GM12891 (cell line): ENCODE measurements at places on chromosomes 2 and 18.
A peak's percentile ranks its signal among the peaks of the same experiment; 100 is the strongest.

GRCh38 chr2:172285010-172285621 is 142.3 kb upstream of the ITGA6 start:
- DNase-seq: no peak

DNA sequence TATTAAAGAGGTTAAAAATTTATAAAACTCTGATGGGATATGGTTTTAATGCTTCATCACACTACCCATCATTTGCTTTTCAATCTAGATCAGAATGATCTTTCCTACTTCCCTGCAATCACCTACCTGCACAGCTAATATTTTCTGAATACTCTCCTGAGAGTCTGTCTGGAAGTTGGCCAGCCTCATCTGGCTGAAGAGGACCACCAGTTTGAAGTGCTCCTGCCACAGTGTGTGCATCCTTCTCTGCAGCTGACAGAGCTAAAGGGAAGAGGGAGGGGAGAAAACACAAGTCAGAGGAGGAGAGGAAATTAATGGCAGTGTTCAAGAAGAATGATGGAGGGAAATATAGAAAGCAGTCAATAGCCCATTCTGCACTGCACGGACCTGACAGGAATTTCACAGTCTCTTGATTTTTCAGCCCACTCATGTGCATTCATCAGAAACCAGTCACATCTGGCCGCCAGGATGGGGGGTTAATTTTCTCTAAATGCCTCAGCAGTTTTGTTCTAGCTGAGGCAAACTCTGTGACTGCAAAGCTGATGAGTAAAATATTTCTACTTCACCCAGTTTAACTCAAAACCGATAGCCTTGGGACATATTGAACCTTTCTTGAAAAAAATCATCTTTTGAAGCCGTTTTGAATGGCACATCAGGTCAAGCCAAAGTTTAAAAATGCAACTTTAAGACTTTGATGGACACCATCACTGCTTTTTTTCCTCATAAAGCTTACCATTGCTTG is 201.8 kb upstream of the KLHL14 start:
- DNase-seq: no peak

DNA sequence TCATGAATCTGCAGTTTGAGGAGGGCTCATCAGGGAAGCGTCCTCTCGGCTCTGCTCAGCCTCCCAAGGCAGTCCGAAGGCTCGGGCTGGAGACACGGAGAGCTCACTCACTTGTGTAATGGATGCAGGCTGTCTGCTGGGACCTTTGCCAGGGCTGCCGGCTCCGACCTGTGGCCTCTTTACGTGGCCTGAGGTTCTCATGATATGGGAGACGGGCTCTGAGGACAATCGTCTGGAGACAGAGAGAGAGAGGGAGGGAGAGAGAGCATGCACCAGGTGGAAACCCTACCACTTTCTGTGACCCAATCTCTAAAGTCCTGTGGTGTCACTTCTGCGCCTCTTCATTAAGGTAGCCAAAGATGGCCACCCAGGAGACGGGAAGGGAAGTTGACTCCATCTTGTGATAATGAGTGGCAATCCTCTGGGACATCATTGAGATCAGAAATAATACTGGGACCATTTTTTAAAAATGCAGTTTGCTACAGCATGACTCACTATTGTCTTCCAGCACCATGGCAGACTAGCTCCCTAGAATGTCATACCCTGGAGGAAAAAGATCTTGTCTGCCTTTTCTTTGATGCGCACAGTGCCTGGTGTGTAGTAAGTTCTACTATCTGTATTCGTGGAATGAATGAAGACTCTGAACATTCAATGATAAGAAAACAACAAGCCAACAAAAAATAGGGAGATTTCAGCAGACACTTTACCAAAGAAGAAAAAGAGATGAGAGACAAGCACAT is 60.2 kb downstream of the CD8B2 start:
- DNase-seq: no peak

DNA sequence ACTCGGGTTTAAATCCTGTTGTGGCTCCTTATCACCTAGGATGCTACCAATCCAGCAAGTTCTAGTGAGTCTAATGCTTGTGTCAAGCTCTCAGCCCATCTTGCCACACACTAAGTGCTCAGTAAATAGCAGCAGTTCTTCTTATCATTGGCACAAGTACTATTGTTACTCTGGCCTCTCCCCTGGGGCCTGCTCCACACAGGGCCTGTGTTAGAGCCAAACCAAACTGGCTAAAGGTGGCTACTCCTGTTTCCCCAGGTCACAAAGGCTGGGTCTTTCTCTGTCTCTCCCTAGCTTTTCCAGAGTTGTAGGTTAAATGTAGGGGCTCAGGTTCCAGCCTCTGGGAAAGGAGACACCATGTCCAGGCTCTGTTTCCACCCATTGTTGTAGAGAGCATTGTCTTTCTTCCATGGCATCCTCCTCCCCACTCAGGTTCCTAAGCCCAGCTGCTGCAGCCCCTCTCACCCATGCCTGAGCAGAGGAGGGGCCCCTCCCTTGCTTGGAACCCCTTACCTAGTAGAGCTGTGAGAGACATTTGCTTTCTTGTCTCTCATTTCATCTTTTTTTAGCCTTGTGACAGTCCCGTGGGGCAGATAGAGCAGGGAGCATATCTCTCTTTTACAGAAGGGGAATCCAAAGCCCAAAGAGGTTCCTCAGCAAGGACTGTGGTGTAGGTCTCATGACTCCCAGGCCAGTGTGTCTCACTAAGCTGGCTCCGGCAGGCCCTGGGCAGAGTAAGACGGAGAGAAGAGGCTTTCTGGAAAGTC is 56.4 kb upstream of the OTOF start:
- DNase-seq: no peak

DNA sequence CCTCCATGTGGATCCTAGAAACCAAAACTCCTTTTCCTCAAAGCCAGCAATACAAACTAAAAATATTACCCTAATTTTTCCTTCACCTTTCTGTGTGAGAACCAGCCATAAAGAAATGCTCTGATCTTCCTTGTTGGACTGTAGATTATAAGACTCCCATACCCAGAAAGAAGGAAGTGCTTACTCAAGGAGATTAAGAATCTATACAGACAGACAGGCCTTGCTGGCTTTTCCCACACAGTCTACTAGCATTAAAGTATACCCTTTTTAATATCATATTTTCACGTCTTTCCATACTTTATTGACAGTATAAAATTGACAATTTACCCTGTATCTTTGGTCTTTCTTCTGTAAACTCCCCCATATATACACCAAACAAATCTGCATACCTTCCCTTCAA is 139.0 kb downstream of the GULP1 start:
- DNase-seq: no peak

- no peak for DNase-seq
Measured at GRCh38 chr2:188701836-188702235, 272.3 kb upstream of the COL3A1 start.

- DNase-seq: no peak
Measured at GRCh38 chr2:143230506-143231253, 101.5 kb downstream of the ARHGAP15 start.

- no peak for DNase-seq
Measured at GRCh38 chr2:148935791-148936190, 60.8 kb downstream of the KIF5C start.

DNA sequence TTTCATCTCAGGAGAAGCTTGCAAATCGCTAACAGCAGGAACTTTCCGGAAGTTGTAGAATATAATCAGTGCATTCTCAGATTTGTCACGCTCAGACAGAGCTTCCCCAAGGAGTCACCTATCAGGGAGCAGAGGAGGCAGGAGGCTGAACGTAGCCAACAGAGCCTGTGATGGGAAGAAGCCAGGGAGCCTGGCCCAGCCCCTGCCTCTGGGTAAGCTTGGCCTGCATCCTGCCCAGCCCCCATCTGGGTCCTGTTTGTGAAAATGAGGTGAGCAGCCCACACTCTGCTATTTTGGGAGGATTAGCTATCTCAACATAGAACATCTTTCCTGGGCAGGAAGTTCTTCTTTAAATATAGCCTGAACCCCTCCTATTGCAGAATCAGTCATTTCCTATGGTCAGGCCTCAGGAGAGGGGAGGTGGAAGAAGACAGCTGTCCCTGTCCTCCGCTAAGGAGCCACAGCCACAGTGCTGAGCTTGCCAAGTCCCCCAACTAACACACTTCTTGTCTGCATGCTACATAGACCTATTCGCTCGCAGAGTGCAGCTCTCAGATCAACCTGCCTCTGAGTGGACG is 19.2 kb upstream of the PKDCC start:
- DNase-seq: no peak

- DNase-seq: peak; percentile 31
Measured at GRCh38 chr18:26458526-26459232, 89.7 kb downstream of the KCTD1 start.
